ENCODE measurements at places on chromosomes 12 and 14. TPM values are rescaled to one million over a fixed set of nuclear protein-coding genes. Genes with fewer than 3 reads are reported as not detected.

The RIPK3 gene
- total RNA-seq: 5.8 TPM

The TEAD4 gene
- total RNA-seq: 24.7 TPM

The ADCY4 gene
- total RNA-seq: 138 TPM

The INSM2 gene
- total RNA-seq: not detected

The TAS2R42 gene
- total RNA-seq: not detected

The RDH16 gene
- total RNA-seq: 0.17 TPM

The CBLN3 gene
- 1.0 TPM for total RNA-seq

All from dermis blood vessel endothelial cell (primary cell).